Heart right ventricle (tissue), 16 donors: ENCODE measurements at places on chromosomes 5 and 9. TPM values are rescaled to one million over a fixed set of nuclear protein-coding genes. Genes with fewer than 3 reads are reported as not detected.
A peak's percentile ranks its signal among the peaks of the same experiment; 100 is the strongest.

The FOXD4L5 gene
- total RNA-seq = not detected

- no peak for DNase-seq
Measured at GRCh38 chr5:88688156-88688983, 194.6 kb downstream of the MEF2C start.

- DNase-seq = no peak
Measured at GRCh38 chr9:16013826-16014225, 461.0 kb downstream of the CCDC171 start.

DNA sequence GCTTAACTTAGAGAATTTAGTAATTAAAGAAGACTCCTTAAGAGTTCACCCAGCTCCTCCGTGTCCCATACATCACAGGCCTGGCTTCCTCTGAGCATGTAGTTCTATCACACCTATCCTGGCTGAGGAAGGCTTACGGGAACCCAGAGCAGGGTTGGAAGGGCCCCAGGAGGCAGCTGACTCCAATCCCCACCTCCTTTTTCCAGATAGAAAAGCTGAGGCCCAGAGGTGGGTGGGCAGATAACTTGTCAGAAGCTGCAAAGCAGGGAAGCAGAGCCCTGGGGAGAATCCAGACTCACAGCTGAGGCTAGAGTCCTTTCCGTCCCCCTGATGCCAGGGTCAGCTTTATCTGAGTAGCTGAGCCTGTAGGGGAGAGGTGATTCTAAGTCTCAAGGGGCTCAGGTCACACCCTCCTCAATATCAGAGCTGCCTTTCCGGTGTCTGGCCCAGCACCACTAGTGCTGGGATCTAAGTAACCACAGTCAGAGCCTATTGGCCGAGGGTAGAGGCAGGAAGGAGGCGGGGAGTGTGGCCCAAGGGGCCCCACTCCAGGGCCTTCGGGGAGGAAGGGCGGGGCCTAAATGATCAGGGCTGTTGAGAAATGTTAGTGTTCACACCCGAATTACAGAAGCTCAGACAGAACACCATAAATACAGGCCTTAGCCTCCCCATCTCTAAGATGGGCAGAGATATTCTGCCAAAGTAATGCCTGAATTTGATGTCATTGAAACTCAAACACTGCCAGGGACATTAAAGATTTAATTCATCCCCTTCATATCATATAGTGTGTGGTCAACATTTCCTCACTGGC lies 9.9 kb downstream of the CCDC69 start:
- peak; percentile 81 for DNase-seq

DNA sequence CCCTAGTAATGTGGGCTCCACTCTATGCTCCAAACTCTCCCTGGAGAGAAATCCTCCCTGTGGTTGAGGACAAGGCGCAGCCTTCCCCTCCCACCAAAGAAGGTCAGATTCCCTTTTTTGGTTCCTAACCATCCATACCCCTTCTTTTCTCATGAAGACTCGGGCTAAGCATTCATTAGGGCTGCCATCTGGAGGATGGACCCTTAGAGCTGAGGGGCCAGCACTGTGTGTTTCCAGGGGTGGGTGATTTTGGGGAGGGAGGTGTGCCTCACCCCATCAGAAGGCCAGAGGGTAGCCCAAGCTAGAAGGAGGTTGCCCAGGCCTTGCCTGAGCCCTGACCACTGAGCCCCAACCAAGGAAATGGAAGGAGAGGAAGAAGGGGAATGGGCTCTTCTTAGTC lies 36.8 kb downstream of the TGFBI start:
- no peak for DNase-seq

The UNC5A gene
- not detected for total RNA-seq

The WDR70 gene
- 26.0 TPM for total RNA-seq

GRCh38 chr9:133278161-133279114 lies 3.4 kb upstream of the ABO start:
- DNase-seq = no peak

DNA sequence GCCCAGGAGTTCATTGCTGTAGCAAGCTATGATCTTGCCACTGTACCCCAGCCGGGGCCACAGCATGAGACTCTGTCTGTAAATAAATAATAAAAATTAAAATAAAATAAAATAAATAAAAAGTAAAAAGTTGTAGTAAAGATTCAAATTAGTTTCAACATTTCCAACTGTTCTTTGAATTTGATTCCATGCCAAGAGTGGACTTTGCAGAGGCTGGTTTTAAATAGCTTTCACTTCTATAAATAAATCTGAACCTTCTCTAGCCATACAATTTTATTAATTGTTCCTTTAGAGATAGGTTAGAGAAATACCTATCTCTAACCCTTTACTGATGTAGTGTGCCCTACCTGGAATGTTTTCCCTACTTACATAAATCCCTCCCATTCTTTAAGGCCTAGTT lies 129.7 kb upstream of the SLIT3 start:
- no peak for DNase-seq

DNA sequence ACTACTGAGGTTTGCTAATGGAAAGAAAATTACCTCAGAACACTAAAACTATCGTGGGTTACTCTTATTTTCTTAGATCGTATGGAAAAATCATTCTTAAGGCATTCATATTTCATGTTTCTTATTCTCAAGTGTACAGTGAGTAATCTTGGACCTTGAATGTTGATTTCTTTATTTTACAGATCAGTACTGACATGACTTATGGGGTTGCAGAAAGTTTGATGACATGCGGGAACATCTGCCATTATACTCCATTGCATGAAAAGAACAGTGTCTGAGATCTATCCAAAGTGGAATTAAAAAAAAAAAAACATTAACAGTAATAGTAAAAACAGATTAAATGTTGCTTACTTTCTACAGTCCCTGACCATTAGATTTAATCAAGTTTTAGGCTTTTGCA lies 1290.2 kb upstream of the WWC1 start:
- DNase-seq = no peak

DNA sequence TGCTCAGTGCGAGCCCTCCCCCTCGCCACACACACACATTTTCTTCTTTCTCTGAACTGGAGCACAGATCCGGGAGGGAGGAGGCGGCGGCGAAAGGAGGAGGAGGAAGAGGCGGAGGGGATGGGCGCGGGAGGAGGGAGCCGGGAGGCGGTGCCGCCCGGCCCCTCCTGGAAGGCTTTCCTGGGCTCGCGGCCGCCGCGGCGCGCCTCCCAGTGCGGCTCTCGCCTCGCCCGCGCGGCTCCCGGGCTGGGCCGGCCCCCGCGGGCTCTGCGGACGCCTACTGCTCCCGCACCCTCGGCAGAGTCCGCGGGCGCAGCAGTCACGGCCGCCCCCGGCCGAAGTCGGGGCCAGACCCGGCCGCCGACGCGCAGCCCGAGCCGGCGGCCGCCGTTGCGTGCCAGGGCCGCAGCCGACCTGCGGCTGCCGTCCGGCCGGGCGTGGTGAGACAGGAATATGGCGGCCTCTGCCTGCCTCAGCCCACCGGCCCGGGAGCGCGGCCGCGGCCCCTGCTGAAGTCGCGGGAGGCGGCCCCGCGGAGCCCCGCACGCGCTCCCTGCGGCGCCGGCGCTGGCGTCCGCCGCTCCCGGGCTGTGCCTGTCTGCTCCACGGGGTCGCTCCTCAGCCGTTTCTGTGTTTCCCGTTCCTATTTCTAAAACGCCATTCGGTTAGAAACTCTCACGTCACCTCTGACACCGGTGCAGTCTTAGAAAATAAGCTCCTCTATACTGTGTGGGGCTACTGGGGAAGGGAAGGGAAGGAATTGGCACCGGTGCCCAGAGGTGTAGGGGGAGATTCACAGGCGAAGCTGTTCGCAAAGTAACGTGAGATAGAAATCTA lies 500 bp upstream of the GNAQ start:
- peak; percentile 90 for DNase-seq

DNA sequence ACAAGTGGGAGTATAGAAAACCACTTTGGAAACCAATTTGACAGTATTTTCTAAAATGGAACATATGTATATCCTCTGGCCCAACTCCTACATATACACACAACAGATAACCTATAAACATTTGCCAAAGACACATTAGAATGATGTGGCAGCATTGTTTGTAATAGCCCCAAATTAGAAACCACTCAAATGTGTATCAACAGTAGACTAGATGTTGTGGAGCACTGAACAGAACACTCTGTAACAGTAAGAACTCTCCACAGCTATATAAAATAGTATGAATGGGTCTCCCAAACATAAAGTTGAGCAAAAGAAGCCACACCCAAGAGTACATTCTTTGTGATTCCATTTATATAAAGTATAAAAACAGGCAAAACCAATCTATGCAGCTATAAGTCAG lies 6.1 kb downstream of the ZNF622 start:
- DNase-seq = no peak

GRCh38 chr9:124929464-124929863 lies 11.4 kb downstream of the GOLGA1 start:
- no peak for DNase-seq

The SLC27A6 gene
- 41.3 TPM for total RNA-seq

DNA sequence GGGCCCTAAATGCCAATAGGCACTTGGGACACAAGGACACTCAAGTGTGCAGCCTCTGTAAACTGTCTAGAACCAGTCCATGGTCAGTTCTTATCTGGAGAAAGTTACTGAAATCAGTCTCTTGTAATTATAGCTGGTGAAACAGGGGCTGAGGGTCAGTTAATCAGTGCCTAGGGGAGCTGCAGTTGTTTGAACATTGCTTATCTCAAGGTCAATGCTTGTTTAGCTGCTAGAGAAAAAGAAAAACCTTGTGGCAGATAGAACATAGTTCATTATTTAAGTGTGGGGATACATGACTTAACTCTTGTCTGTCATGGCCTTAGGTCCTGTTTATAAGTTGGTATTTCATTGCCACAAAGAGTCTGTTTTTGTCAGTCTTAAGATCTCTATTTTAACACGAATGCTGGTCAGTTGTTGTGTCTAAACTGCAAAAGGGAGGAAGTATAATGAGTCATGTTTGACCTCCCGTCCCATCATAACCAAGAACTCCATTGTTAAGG lies 108.0 kb downstream of the STARD4 start:
- DNase-seq = no peak

GRCh38 chr5:71782771-71783770 lies 64.0 kb downstream of the CARTPT start:
- DNase-seq = peak; percentile 76

GRCh38 chr5:157900644-157901043 lies 41.7 kb upstream of the CLINT1 start:
- no peak for DNase-seq

DNA sequence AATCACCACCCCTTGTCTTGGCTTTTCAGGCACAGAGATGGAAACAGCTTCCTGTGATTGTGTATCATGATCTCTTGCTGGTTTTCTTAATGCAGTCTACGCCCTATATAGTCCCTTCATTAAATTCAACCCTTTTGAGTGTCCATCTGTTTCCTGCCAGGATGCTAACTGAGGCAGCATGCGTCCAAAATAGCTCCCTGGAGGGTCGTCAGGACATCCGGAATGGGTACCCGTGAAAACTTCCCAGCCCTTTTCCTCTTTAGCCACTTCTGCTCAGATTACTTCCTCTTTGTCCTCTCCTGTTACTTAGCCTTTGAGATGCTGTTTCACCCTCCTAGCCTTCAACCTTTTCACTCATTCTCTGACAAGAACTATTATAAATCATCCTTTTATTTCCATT lies 79.8 kb upstream of the KLF9 start:
- DNase-seq = peak; percentile 40

DNA sequence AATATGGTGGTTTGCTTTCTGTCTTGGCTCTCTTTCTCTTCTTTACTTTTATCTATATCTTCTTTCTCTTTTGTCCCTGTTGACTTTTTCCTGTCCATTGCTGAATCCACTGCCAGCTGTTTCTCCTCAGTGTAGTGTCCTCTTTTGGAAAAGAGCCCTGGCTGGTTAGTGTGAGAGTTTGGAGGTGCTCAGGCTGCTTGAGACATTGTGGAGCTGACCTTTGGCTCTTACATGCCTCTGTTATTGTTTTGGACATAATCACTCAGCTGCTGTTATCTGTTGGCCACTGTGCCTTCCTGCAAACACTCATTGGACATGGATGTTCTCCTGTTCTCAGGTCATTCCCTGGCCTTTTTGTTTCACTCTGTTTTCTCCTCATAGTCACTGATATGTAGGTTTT lies 295.4 kb upstream of the RIOK2 start:
- no peak for DNase-seq

The SH3TC2 gene
- total RNA-seq = 8.0 TPM

The AJM1 gene
- total RNA-seq = 8.3 TPM

The CCNO gene
- total RNA-seq = not detected

- no peak for DNase-seq
Measured at GRCh38 chr5:60809891-60810425, 34.1 kb downstream of the ELOVL7 start.

- no peak for DNase-seq
Measured at GRCh38 chr5:17157916-17158529, 59.4 kb upstream of the BASP1 start.

The PCDHGA12 gene
- total RNA-seq = 9.2 TPM

DNA sequence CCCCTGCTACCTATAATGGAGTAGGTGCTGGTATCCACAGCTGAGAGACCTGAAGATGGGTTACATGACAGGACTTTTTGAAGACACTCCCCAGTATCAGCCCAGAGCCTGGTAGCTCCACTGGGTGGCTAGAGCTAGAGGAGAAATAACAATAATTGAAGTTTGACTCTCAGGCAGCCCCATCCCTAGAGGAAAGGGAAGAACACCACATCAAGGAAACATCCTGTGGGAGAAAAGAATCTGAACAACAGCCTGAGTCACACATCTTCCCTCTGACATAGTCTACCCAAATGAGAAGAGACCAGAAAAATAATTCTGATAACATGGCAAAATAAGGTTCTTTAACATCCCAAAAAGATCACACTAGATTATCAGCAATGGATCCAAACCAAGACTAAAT lies 432.1 kb downstream of the CDH18 start:
- DNase-seq = no peak

- no peak for DNase-seq
Measured at GRCh38 chr9:116372786-116373185, 219.2 kb downstream of the PAPPA start.

The TRMO gene
- 11.3 TPM for total RNA-seq

DNA sequence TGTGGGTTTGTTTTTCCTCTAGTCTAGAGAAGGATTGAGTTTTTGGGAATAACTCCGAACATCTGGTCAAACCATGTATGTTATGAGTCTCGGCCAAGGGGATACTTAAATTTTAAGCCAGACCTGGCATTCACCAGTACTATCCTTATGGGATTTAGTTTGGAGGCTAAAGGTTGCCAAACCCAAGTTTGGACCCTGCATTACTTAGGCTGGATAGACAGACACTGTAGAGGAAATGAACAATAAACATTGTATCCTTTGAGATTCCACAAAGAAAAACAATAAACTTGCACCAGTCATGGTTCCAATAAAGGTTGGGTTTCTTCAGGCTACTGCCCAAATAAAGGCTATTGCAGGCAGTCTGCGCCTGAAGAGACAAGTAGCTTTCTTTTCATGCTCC lies 296.7 kb upstream of the MEF2C start:
- no peak for DNase-seq

- no peak for DNase-seq
Measured at GRCh38 chr9:84003246-84003645, 22.6 kb downstream of the RMI1 start.

The FGF10 gene
- total RNA-seq = 0.30 TPM

The FABP6 gene
- total RNA-seq = 5.2 TPM

The DOCK2 gene
- 1.6 TPM for total RNA-seq

DNA sequence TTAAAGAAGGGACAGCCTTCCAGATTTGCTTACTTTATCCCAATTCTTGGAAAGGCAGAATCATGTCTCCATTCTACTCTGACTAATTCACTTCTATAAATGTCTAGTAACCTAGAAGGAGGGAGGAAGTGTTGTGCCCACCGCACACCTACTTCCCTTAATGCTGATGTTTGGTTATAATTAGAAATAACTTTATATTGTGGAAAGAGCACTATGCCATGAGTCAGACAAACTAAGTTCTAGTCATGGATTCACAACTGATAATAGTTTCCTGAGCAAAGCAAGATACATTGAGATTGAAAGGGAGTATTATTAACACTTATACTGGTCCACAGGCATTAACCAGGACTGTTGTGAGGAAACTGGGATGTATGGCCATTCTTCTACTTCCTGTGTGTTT lies 345.9 kb upstream of the RPS23 start:
- DNase-seq = no peak
